Mesangial cell (primary cell): ENCODE measurements at places on chromosomes 4 and X. TPM values are rescaled to one million over a fixed set of nuclear protein-coding genes. Genes with fewer than 3 reads are reported as not detected.

Gene CXorf65
- not detected in 2 replicates for total RNA-seq

Gene GAGE12F
- not detected in 2 replicates for total RNA-seq

Gene UGT2B17
- total RNA-seq: 0.25 TPM in 1 of 2 replicates, not detected in the other

Gene FAAH2
- total RNA-seq: 0.38 TPM in 1 of 2 replicates, not detected in the other

Gene NAP1L3
- 0.33 and 1.5 TPM in 2 replicates for total RNA-seq

Gene PARM1
- 0.13 and 0.33 TPM in 2 replicates for total RNA-seq

Gene SPANXA2
- not detected in 2 replicates for total RNA-seq

Gene BOD1L1
- total RNA-seq: 10.6 and 11.4 TPM in 2 replicates

Gene USP51
- 0.65 and 3.3 TPM in 2 replicates for total RNA-seq

Gene ZNF157
- 0.13 and 0.33 TPM in 2 replicates for total RNA-seq

Gene SMAD1
- total RNA-seq: 15.6 and 17.8 TPM in 2 replicates

Gene DGAT2L6
- not detected in 2 replicates for total RNA-seq

Gene SPANXN4
- total RNA-seq: not detected in 2 replicates

Gene DCAF8L2
- total RNA-seq: not detected in 2 replicates

Gene ANKRD17
- 39.9 and 47.0 TPM in 2 replicates for total RNA-seq

Gene PDK3
- total RNA-seq: 7.3 and 11.8 TPM in 2 replicates

Gene SLITRK4
- 17.3 and 29.5 TPM in 2 replicates for total RNA-seq

Gene PWWP3B
- total RNA-seq: 0.33 and 1.0 TPM in 2 replicates

Gene CYLC1
- not detected in 2 replicates for total RNA-seq

Gene GRIA2
- total RNA-seq: not detected in 2 replicates

Gene WDR17
- total RNA-seq: 0.98 and 1.3 TPM in 2 replicates

Gene GCNA
- 0.63 and 0.65 TPM in 2 replicates for total RNA-seq
